ENCODE measurements at places on chromosomes 2 and 18.

DNA sequence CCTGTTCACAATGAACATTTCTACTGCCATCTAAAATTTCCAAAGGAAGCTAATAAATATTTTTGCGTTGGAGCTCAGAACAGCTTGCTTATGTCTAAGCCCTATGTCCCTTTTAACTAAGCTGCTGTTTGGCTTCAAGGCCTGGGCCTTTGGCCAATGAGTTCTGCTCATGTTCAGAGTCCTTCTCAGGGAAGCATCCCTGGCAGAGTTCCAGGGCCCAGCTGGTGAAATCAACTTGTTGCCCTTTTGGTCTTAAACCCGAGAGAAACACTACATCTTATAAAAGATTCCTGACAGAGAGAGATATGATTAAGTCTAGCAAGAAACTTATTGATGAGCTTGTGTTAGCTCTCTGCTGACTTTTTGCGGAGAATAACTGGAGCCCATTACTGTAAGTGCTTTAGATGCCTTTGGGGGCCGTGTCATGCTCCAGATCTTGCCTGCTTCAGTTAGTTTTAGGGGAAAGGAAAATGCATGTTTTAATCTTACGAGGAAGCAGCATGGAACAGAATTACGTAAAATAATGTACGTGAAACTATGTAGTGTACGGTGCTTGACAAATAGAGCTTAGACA, 102.5 kb upstream of the NOSTRIN start:
- no peak for DNase-seq

- DNase-seq, result no peak
These were observed 97.2 kb downstream of the SMAD7 start for GRCh38 chr18:48853588-48853987.

DNA sequence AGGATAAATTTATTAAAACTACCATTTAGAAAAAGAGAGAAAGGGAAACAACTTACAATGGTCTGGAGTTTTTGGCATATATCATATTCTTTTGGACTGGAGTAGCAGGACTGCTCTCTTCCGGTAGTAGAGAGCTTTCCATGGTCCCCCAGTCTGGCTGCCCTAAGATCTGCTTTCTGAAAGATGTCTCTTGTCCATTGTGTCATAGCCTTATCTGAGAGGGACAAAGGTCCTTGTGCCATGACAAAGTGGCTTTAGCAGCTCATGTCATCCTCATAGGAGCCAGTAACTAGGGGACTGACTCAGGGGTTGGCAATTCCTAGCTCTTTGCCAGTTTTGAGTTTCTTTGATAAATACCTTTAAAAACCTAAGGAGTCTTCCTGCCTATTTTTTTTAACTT, 505.5 kb upstream of the ZEB2 start:
- no peak for DNase-seq

GRCh38 chr2:240255165-240255491, 114.7 kb upstream of the OTOS start:
- DNase-seq, result no peak

GRCh38 chr2:118374974-118375755, 286.9 kb downstream of the INSIG2 start:
- DNase-seq, result no peak

GRCh38 chr18:42048158-42048557, 93.1 kb downstream of the PIK3C3 start:
- no peak for DNase-seq

DNA sequence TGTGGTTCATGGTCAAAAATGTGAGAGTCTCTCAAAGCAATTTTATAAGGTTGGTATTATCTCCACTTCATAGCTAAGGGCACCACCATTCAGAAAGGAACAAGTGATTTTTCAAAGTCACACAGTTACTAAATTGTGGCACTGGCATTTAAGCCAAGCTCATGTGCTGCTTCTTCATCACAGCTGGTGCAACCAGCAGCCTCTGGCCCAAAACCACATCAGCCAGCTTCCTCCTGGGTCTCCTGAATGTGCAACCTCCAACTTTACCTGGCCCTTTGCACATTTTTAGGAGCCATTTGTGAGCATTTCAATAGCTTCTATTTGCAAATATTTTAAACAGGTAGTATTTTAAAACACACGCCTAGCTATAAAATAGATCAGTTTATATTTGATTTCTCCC, 293.7 kb downstream of the BCL11A start:
- DNase-seq, result no peak

DNA sequence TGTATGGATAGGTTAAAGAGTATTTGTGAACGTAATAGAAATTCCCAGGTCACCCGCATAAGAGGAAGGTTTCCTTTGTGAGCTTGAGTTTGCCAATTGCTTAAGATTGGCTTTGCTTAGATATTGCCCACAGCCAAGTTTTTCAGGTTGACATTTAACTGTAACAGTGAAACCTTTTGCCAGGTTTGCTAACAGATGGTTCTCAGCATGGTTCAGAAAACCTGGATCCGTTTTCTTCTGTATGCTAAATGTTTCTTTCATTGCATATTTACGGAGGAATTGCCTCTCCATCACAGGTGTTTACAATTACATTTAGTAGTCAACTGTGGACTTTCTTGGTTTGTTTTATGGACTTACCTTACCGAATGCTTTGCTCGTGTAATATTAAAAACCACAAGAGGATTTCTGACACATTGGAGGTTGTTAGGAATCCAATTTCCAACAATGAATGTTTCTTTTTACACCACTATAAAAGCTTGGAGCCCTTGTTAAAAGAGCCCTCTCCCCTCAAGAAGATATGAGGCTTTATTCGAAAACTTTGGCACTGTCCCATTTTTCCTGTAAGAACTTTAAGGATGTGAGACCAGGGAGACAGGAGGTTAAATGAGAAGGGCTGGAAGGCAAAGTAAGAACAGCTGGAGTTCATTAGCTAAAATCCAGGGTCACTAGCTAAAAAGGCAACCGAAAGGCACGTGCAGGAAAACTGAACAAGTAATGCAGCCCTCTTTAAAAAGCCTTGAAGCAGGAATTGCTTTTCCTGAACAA, 7.8 kb downstream of the CDK15 start:
- no peak for DNase-seq

- DNase-seq, result no peak
These were observed 2.9 kb upstream of the ADCYAP1 start for GRCh38 chr18:901761-902160.

DNA sequence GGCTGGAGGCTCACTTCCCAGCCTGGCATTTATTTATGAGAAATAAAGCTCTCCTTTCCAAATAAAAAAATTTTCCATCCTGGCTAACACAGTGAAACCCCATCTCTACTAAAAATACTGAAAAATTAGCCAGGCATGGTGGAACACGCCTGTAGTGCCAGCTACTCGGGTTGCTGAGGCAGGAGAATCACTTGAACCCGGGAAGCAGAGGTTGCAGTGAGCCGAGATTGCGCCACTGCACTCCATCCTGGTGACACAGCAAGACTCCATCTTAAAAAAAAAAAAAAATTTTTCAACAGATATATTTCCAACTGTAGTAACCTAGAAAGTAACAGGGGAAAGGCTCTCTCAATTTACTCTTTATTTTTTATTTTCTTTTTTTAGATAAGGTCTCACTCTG, 6.1 kb upstream of the PCBP1 start:
- DNase-seq, result no peak

GRCh38 chr18:9507565-9508088, 32.3 kb downstream of the RALBP1 start:
- no peak for DNase-seq

DNA sequence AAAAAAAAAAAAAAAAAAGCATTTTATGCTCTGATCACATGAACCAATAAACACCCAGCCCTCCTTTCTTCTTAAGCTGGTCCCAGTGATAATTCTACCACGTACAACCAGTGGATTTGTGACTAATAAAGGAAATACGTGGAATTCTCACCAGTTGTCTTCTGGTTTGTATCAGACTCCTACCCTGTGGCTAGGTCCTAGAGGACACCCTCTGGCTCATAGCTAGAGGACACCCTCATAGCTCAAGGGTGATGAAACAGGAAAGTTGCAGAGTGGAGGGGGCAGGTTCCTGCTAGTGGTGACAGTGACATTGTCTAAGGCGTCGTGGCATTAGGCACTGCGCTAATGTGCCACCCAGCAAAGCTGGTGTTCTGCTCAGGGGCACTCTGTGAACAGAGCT, 167.8 kb downstream of the BCL11A start:
- no peak for DNase-seq

DNA sequence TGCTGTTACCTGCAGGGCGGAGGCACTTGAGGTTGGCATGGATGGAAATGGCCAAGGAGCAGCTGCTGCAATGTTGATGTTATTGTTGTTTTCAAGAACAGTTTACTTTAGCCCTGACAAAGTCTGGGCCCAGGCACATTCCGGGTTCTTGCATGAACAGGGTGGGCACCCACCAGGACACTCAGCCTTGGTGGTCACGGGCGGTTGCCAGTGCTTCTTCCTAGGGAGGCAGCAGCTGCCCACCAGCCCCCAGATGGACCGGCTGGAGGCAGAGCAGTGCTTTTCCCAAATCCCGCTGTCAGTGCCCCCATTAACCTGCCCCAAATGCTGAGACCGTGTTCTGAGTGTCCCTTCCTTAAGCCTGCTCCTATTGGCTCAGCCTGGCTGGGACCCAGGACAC, 38.5 kb upstream of the B3GNT7 start:
- DNase-seq, result no peak

GRCh38 chr2:153990771-153991170, 119.0 kb downstream of the GALNT13 start:
- no peak for DNase-seq

DNA sequence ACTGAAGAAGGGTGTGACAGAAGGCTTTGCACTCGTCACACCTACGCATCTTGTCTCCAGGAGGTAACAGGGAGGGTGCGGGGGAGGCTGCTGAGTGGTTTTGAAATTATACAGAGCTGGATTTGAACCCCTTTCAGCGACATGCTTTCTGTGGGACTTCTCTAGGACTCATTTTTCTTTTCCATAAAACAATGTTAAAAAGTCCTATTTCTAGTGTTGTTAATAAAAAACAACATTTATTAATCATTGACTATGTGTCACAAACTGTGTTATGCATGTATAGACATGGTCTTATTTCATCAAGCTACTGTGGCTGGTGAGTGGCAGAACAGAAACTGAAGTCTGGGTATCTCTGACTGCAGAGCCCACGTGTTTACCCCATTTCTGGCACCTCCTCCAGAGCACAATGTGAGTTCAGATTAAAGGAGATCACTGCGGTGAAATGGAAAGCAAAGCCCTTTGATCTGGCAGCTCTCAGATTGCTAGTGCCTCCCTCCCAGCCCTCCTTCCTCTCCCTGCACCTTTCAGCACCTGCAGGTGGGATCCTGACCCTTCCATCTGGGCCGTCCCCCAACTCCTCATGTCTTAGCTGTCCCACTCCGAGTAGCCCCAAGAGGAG, 315.5 kb upstream of the MYT1L start:
- DNase-seq, result peak; percentile 8

GRCh38 chr2:132816234-132816633, 146.2 kb upstream of the LYPD1 start:
- DNase-seq, result no peak

GRCh38 chr2:175889701-175890302, 112.3 kb downstream of the LNPK start:
- DNase-seq, result no peak

DNA sequence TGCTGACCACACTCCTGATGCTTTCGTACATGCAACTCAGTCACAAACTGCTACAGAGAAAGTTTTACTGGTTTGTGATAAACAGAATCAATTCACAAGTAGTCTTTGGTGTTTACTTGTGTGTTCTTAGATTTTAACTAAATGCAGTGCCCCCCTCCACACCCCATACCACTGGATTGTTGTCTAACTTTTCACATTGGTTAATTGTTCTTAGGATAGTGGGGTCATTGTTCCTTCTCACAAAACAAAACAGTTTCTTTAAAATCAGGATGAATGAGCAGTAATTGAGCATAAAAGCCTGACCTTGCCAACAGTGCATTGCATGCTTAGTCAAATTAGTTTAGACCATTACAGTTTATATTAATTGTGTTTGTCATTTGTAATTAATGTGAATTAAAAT, 14.1 kb upstream of the PNPT1 start:
- DNase-seq, result no peak

DNA sequence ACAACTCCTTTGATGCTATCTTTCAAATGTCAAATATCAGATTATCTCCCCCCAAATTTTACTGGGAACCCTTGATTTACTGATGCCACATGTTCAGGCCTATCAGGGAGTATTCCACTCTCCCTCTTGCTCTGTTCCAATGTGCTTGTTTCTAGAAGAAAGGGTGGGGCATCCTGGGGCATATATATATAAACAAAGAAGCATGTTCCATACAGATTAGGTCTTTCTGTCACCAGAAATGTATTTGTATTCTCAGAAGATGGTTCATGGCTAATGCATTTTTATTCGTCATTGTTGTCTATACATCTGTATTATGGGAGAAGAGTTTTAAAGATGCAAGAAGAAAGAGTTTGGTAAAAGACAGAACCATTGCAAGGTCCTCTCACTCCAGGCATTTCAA, 24.9 kb downstream of the EN1 start:
- no peak for DNase-seq

DNA sequence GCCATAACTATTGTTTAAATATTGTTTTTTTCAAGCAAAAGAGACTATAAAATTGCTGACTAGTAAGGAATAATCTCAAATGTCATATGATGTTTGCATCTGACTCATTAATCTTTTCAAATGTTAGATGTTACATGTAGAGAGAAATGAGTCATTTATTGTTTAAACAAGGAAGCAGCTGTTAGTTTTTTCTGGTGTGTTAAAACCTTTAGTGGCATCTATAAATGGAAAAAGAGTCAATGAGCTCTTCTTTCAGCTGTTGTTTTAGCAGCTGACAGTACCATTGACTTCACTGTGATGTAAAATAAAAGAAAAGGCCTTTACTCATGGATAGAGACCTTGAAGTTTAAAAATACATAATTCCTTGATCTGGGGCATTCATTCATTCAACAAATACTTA, 1.8 kb upstream of the KLHL41 start:
- DNase-seq, result no peak

DNA sequence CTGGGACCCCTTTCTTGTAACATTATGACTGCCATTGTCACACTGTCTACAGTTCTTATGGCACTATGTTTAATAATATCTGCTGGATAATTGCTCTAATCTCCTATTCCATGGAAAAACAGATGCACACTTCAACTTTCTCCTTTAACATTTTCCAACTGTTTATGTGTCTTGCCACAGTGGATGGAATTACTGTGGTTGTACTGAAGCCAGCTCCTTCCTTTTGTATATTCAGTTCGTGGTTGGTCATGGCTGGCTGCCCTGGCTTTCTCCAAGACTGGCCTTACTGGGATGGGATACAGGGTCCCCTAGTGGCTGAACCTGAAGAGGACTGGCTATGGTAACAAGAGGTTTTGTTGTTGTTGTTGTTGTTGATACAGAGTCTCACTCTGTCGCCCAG, 113.9 kb downstream of the SS18 start:
- no peak for DNase-seq

- DNase-seq, result no peak
These were observed 67.7 kb downstream of the ABI2 start for GRCh38 chr2:203395858-203396257.

DNA sequence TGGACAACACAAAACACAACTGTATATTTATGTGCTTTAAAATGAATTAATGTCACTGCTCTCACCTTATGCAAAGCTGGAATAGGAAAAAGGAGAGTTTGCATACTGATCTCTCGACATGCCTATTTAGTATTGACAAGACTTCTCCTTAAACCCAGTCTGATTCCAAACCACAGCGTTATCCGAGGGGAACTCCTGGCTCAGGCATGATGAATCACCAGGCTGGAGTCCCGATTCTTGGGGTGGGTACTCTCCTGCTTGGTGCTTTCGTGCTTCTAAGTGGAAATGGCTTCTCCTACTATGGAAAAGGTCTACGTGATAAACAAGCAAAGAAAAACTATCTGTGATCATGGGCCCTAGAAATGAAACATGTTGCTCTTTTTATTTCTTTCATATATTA, 88.9 kb upstream of the SLC35G4 start:
- no peak for DNase-seq

GRCh38 chr2:204356151-204356641, 189.1 kb upstream of the PARD3B start:
- DNase-seq, result no peak
